Endothelial cell (in vitro differentiated cells): ENCODE measurements at places on chromosomes 4 and X. TPM values are rescaled to one million over a fixed set of nuclear protein-coding genes. Genes with fewer than 3 reads are reported as not detected.

GRCh38 chr4:107147873-107148272, 111.8 kb upstream of the DKK2 start:
- peaks cover 3% of the 10 kb centered on the region for H3K36me3 ChIP-seq
- H3K4me1 ChIP-seq: peaks cover 19% of the 10 kb centered on the region
- no peak overlapping the region for H3K27ac ChIP-seq
- no peak for DNase-seq
- H3K4me3 ChIP-seq: no peak overlapping the region
- H3K27me3 ChIP-seq: peaks cover 2% of the 10 kb centered on the region

GRCh38 chrX:69282893-69283690, 117.8 kb upstream of the PJA1 start:
- H3K27ac ChIP-seq: no peak overlapping the region
- no peak overlapping the region for H3K4me3 ChIP-seq
- no peak for DNase-seq
- H3K36me3 ChIP-seq: no peaks in the 10 kb centered on the region
- H3K4me1 ChIP-seq: peaks cover 4% of the 10 kb centered on the region

GRCh38 chr4:126957987-126958386, 674.8 kb upstream of the INTU start:
- H3K4me3 ChIP-seq: no peak overlapping the region
- peaks cover 8% of the 10 kb centered on the region for H3K4me1 ChIP-seq
- H3K27me3 ChIP-seq: peaks cover 5% of the 10 kb centered on the region
- no peak overlapping the region for H3K27ac ChIP-seq

DNA sequence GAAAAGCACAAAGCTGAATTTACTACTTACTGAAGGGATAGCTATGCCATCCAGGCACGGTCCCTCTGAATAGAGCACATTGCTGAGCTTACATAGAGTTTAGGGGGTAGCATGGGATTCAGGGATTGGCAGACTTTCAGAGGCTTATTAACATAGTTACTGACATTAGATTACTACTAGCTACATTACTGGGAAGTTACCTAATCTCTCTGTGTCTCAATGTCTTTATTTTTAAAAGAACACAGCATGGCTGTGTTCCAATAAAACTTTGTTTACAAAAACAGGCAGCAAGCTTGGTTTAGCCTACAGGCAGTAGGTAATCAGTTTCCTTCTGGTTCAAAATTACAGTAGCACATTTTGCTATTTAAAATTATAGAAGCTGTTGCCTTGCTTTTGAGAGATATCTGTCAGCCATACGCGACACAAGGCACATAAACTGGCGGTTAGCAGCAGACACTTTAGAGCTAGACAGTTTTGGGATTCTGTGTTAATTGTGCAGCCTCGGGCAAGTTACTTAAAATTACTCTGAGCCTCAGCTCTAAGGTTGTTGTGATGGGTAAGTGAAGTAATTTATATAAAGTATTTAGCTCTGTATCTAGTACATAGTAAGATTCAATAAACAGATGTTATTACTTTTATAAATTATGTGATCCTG, 6.9 kb downstream of the KLHL8 start:
- DNase-seq: no peak
- H3K36me3 ChIP-seq: no peaks in the 10 kb centered on the region
- H3K27ac ChIP-seq: no peak overlapping the region
- H3K4me1 ChIP-seq: no peaks in the 10 kb centered on the region
- no peak overlapping the region for H3K4me3 ChIP-seq

DNA sequence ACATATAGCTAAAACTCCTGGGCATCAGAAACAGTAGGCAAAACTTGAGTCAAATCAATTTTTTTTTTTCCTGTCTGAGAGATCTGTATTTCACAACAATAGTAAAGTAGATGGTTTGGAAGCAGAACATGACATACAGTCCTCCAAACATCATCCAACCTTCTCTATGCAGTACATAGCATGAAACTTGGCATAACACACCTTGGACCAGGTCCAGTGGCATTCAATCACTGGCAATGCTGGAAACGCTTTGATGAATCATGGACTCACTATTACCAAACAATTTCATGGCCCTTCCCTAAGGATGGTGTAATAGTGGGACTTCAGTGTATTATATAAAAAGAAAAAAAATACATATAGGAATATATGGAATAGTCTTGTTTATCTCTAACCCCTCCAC, 154.6 kb downstream of the FMR1NB start:
- no peak for DNase-seq
- no peaks in the 10 kb centered on the region for H3K27me3 ChIP-seq

PAK3 gene
- total RNA-seq: 4.0 TPM

DNA sequence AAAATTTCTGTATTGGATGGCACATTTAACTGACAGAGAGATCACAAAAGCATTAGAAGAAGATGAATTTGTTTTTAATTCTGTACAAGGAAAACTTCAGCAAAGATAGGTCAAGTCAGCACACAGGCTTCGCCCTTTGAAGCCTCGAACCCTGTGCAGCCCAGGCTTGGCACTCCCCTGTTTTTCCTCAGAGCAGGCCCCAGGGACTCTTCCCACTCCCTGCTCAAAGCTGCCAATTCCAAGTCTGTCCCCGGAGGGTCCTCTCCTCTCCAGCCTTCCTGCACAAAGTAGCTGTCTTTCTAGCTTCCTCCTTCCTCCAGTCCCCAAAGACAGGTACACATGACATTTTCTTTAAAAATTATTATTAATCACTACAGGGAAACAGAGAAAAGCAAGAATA, 466.3 kb downstream of the PPARGC1A start:
- H3K4me3 ChIP-seq: no peak overlapping the region
- no peak overlapping the region for H3K27ac ChIP-seq
- H3K27me3 ChIP-seq: peaks cover 1% of the 10 kb centered on the region
- DNase-seq: no peak
- no peaks in the 10 kb centered on the region for H3K36me3 ChIP-seq
- no peaks in the 10 kb centered on the region for H3K4me1 ChIP-seq

GIMD1 gene
- total RNA-seq: not detected

LIAS gene
- 9.8 TPM for total RNA-seq

- no peak overlapping the region for H3K27ac ChIP-seq
- H3K4me1 ChIP-seq: peaks cover 4% of the 10 kb centered on the region
- H3K27me3 ChIP-seq: no peaks in the 10 kb centered on the region
- H3K4me3 ChIP-seq: no peak overlapping the region
Measured at GRCh38 chr4:62531731-62532130, 1331.6 kb downstream of the ADGRL3 start.

SMAD1 gene
- total RNA-seq: 82.8 TPM
